ENCODE measurements at places on chromosomes 5 and 9. TPM values are rescaled to one million over a fixed set of nuclear protein-coding genes. Genes with fewer than 3 reads are reported as not detected.
A peak's percentile ranks its signal among the peaks of the same experiment; 100 is the strongest.

DNA sequence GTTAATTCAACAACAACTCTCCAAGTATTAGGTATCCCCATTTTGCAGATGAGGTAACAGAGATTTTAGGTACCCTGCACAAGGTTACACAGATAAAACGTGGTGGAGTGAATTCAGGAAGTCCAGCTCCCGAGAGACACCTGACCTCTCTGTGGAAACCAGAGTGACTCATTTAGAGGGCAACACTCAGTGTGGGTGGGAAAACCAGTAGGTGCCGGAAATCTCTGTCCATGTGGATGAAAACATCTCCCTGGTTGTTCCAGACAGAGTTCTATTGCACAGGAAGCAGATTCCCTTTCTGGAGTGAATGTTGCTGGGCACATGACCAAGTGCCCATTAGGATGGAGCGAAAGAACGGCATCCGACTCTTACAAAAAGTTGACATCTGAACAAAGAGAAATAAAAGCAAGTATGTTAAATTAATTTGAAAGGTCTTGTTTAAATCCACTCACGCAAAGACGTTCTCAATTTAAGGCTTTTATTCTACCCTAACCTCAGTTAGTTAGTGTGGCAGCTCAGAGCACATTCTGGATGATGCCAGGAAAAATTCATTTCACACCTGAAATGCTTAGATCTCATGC is 391.9 kb upstream of the WWC1 start:
- no peak for DNase-seq

- peak; percentile 34 for DNase-seq
Measured at GRCh38 chr9:130860458-130861316, 25.6 kb downstream of the ABL1 start.

GRCh38 chr9:126417043-126417442 is 90.4 kb downstream of the MVB12B start:
- DNase-seq = no peak

DNA sequence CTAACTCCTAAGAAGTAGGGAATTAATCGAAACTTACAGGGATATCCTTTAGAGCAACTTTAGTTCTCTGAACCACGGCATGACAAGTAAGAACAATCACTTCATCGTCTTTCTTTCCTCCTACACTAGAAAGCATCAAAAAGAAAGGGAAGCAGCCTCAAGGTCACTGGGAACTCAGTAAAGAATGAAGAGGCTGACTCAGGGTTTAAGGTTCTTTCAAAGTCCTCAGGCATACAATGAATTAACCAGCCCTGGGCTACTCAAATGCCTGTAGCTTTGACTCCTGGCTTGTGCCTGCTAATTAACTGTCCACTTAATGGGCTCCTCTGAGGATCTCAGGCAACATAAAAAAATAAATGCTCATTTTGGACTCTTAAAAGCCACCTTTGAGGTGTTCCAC is 102.0 kb downstream of the TRIM32 start:
- DNase-seq = no peak

GRCh38 chr9:84575705-84576104 is 93.8 kb upstream of the NTRK2 start:
- no peak for DNase-seq

GRCh38 chr9:81653240-81653639 is 36.1 kb downstream of the TLE1 start:
- DNase-seq = no peak

GRCh38 chr9:128523199-128523925 is 18.8 kb downstream of the GLE1 start:
- no peak for DNase-seq

DNA sequence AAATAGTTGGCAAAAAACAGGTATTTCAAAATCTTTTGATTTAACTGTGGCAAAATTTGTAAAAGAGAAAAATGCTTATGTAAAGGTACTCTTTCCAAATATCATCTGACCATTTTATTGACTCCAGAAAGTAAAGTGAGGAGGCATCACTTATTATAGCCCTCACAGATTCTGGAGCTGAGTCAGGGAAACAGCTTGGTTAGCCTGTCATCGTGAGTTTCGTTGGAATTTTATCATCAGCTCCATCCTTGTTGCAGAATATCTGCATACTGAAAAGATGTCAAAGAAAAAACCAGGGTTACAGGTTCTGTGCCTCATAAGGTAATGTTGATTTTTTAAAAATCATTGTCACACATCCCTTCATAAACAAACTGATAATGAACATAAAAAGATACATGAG is 74.8 kb downstream of the CDH6 start:
- no peak for DNase-seq

- DNase-seq = no peak
Measured at GRCh38 chr5:34496260-34496691, 159.9 kb upstream of the RAI14 start.

DNA sequence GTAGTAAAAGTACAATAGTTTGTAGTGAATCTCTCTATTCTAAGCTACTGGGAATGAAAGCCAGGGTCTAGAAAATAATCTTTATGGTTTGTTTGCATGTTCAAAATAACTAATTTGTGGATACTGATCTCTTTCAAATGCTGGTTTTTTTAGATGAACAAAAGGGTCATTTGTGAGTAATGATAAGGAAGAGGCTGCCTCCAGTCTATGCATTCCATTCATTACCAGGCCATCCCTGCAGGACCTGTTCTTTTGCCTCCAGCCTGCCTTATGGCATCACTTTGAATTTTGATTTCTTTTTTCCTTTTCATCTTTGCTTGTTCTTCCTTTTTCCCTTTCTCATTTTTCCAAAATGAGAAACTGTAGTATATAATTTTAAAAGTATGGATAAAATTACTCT is 312.3 kb downstream of the CWC27 start:
- no peak for DNase-seq

DNA sequence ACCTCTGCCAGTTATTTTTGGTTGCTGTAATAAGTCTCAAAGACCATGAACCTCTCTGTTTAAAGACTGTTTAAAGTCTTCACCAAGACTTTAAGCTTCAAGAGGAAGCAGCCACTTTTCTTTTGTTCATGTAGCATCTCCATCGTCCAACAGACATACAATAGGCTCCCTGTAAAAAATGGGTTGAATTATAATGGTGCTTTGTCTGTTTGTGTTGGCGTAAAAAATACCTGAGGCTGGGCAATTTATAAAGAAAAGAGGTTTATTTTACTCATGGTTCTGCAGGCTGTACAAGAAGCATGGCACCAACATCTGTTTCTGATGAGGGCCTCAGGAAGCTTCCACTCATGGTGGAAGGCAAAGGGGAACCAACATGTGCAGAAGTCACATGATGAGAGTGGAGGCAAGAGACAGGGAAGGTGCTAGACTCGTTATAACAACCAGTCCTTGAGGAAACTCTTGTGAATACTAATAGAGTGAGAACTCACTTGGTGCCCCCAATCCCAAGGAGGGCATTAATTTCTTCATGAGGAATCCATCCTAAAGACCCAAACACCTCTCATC is 126.3 kb upstream of the RPS23 start:
- DNase-seq = no peak

DNA sequence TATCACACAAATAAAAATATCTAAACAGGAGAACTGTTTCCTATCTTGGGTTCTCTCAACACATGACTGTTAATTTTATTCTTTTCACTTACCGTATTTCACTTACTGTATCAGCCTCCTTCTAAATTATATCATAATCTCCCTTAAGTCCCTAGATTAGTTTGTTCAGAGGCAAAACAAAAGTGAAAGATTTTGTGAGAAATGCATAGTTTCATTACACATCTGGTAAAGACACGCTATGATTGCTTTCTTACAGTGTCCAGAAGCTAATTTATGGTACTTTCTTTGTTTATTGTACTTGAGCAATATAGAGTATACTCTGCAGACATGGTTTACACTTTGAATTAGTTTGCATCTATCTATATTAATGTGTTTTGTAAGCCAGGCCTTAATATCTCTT is 159.7 kb upstream of the TLX3 start:
- no peak for DNase-seq

GRCh38 chr5:135236228-135236907 is 162.7 kb downstream of the MACROH2A1 start:
- no peak for DNase-seq

GRCh38 chr9:92649007-92649406 is 20.9 kb downstream of the IPPK start:
- DNase-seq = no peak

- no peak for DNase-seq
Measured at GRCh38 chr5:113489299-113489698, 1.0 kb upstream of the MCC start.

GRCh38 chr9:117958726-117959125 is 254.5 kb downstream of the TLR4 start:
- DNase-seq = no peak

- DNase-seq = no peak
Measured at GRCh38 chr9:71685394-71685793, 82.9 kb downstream of the CEMIP2 start.

DNA sequence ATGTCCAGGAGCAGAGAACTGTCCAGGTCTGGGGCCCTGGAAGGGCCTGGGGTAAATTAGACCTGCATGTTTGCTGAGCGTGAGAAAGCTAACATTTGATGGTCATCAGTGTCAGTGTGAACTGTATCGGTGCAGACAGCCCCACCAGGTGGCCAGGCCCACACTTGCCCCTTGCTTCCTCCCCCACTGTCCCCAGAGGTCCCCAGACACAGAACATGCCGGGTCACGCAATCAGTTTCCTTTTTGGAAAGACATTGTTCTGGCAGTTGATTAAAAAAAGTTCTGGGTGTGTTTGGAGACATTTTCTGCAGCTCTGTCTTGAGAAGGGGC is 1.5 kb downstream of the NKD2 start:
- peak; percentile 12 for DNase-seq

DNA sequence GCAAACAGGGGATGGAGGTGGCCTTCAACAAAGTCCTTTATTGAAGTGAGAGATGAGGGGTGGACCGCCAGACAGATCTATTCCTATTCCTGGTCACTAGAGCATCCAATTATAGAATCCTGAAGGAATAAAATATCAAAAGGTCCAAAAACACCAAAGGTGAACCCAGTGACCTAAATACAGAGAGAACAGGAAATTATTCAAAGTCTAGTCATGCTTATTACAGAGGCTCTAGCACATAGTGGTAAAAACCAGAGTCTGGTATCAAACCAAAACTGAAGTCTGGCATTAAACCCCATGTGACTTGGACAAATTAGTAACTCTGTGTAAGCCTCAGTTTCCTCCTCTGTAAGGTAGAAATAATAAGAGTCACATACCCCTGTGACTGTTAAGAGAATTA is 100.5 kb upstream of the SNX2 start:
- DNase-seq = no peak

- no peak for DNase-seq
Measured at GRCh38 chr9:94533155-94533554, 21.7 kb upstream of the PCAT7 start.

DNA sequence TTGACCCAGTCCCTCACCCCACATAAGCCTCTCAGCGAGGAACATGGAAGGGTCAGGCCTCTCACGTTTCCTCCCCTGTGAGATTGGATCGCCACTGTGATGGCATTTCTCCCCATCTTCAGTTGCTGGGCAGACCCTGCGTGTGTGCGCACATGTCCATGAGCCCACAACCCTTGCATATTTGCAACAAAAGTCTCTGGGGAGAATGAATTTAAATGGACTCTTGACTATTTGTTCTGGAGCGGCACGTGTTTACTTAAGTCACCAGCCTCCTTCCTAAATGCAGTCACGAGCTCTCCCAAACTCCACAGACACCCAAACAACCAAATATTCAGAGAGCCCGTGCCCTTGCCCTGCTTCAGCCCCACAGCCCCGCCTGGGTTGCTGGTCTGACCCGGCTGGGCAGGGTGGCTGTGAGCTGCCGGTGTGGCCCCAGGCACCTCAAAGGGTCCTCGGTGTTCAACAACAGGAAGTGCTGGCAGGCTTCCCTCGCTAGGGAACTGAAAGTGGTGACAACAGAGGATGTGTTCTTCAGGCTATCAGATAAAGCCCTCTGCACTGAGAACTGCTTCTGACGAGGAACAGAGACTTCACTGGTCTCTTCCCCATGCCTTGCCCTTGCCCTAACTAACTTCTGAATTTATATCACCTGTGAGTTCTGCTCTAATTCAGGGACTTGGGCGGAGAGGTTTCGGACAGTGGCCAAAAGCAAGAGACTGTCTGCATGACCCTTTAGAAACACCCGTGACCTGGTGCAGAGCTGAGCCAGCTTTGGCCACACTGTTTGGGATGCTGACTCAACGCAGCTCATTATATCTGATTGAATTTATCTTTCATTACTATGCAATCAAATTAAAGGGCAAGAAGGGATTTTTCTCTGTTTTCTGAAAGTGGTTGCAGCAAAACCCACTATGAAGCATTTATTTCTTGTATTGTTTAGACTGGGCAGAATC is 19.2 kb upstream of the CD180 start:
- DNase-seq = no peak

DNA sequence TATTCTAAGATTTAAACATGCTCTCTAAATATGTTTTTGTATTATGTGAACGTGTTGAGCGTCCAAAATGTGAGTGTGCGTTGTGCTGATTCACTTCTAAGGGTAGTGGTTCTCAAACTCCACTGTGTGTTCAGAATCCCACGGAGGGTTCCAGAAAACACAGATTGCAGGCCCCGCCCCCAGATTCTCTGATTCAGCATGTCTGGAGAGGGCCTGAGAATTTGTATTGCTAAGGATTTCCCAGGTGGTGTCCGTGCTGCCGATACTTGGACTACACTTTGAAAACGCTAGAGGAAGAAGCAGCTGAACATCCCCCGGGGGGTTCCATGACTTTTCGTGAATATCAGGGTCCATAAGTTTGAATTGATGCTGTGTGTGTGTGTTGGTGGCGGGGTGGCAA is 1043.2 kb upstream of the WWC1 start:
- DNase-seq = no peak

GRCh38 chr9:71663931-71664459 is 104.3 kb downstream of the CEMIP2 start:
- DNase-seq = no peak

Gene SPATA31D4
- not detected for total RNA-seq

Gene MEIKIN
- total RNA-seq = 14.8 TPM

Gene IFNB1
- not detected for total RNA-seq

Gene EPB41L4B
- total RNA-seq = 47.7 TPM

Gene HBEGF
- 32.1 TPM for total RNA-seq

Gene CD72
- total RNA-seq = 5.9 TPM

Gene RANBP3L
- total RNA-seq = 0.50 TPM

Gene CDKN2A
- 0.93 TPM for total RNA-seq

Gene CAMK4
- total RNA-seq = 0.44 TPM

Gene ADAMTS13
- total RNA-seq = 1.3 TPM

Gene INSL4
- total RNA-seq = not detected

Gene ADGRV1
- not detected for total RNA-seq

Gene FOXD1
- not detected for total RNA-seq

Gene RNF208
- not detected for total RNA-seq

Gene PAEP
- not detected for total RNA-seq

Gene PPIC
- 48.7 TPM for total RNA-seq
